ENCODE measurements at places on chromosomes 5 and 9.

GRCh38 chr9:120750421-120750820, 36.2 kb upstream of the MEGF9 start:
- DNase-seq, result no peak

GRCh38 chr5:139863855-139864558, 68.4 kb downstream of the PSD2 start:
- peak; percentile 56 for DNase-seq

- no peak for DNase-seq
Measured at GRCh38 chr9:74333384-74334032, 163.6 kb upstream of the RORB start.

DNA sequence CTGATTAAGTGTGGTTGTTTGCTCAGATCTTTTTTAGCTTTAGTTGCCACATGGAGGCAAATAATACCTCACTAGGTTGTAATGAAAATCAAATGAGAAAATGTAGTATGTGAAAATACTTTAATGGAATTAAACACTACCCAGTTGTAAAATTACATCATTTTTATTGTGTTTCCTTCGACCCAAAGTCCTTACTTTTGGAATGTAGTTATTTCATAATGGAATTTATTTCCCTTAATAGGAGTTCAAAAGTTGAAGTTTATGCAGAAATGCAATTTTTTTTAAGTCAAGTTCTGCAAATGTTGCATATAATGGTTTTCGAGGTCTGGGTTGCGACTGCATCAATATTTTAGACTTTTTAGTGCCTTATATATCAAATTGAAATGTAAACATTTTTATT, 31.0 kb downstream of the TNPO1 start:
- DNase-seq, result no peak

- no peak for DNase-seq
Measured at GRCh38 chr9:98504298-98505282, 204.1 kb downstream of the GABBR2 start.

DNA sequence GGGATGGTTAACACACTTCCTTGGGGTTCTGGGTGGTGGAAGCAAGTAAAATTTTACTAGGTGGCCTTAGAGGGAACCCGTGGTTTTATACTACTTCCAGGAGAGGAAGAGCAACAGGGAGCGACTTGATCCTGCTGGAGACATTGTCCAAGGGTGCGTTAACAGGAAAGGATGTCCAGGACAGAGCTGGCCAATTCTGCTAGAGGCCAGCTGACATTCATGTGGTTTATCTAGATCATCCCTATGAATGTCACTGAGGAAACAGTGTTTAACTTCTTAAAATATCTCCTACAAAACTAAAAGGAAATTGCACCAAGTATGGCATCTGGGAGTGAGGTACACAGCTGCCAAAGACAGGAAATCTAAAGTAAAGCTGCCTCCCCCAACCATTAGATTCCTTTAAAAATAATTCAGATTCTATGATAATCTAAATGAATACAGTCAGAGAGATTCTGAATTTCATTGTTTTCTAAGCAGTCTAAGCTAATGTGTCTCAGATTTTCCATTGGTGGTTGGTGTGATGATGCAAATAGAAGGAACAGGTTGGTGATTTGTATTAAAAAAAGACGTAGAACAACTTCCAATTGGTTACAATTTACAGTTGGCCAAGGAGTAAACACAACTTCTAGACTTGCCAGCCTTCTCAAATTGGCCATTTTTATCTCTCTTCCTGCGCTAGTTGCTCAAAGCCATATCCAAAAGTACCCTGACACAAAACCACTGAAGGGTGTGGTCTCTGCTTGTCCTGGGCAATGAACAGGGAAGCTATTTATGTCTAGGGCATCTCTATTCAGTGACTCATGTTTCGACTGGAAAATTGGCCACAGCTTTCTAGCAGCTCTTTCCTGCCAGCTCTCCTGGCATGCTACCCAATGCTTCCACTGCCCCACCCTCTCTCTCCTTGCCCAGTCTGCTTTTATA, 574.7 kb upstream of the MEF2C start:
- no peak for DNase-seq

- DNase-seq, result no peak
Measured at GRCh38 chr9:100379862-100380261, 27.1 kb upstream of the TEX10 start.

- DNase-seq, result no peak
Measured at GRCh38 chr9:18837402-18837801, 195.6 kb downstream of the SAXO1 start.

DNA sequence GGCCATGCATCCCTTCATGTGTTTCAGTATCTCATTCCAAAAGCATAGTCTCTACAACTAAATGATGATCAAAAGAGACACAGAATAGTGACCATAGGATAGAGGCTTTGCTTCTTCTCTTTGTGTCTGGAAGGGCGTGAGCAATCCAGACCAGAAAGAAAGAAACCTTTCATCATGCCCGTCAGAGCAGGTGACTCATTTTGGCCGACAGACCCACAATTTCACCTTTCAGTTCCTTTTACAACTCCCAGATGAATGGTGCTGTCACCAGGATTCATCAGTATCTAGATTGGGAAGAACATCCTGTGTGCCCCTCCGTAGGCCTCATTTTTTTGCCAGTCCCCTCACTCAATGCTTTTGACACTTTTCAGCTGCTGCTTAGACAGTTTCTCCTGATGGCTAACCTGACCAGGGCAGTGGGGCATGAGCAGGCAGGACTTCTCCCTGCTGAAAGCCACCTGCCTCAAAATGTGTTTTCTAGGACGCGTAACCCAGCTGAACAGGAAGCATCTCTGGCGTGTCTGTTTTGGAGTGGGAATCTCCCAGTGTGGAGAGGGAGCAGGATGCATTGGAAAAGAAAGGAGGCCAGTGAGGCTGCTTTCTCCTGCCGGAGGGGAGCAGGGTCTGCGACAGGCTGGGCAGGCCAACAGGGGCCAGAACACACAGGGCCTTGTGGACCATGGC, 21.2 kb downstream of the ABLIM3 start:
- no peak for DNase-seq

- no peak for DNase-seq
Measured at GRCh38 chr9:101117161-101117560, 88.6 kb downstream of the PLPPR1 start.

- DNase-seq, result no peak
Measured at GRCh38 chr5:143509758-143510221, 106.3 kb upstream of the NR3C1 start.

DNA sequence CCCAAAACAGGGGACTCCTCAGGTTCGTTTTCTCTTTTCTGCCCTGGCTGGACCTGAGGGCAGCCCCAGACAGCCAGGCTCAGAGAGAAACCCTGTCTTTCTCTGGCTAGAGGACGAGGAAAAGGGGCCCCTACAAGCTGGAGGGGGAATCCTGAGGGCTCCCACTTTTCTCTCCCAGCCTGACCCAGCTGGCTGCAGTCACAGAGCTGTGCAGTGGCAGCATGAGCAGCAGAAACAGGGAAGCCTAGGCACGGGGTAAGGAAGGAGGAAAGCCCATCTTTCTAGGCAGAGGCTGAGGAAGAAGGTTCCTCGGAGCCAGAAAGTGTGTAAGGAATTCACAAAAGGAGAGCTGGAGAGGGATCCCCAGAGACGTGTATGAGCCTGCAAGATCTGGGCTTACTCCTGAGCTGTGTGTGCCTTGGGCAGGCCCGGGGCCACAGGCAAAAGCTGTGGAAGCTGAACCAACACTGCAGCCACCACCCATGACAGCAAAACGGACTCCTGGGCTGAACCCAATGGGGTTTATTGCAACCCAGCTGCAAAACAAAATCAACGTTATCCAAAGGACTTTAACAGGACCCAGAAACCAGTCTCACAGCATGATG, 16.2 kb downstream of the CAMSAP1 start:
- no peak for DNase-seq

DNA sequence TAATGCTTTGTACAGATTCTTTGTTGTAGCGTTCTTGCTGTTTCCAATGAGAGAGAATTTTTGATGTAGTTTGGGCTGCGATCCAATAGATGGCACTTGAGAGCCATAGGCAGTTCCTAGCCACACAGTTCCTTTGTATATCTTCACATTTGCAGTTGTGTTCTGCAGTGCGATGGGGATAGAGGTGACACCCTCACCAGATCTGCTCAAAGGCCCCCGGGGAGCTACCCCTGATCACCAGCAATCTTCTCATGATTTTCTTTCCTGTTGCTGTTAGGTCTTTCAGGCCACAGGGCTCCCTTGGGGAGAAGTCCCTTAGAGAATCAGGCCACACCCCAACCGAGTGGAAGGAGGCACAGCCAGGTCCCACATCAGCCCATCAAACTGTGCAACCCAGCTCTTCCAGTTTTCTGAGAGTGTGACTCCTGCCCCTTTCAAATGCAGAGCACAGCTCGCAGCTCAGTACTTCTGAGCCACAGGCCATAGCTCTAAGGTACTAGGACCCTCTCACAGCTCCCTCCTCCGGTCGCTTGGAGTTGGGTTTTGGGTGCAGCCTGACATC, 353.7 kb downstream of the SLCO4C1 start:
- peak; percentile 1 for DNase-seq

- no peak for DNase-seq
Measured at GRCh38 chr5:142353071-142353472, 28.3 kb upstream of the SPRY4 start.

- no peak for DNase-seq
Measured at GRCh38 chr5:148523139-148523538, 131.2 kb downstream of the HTR4 start.

DNA sequence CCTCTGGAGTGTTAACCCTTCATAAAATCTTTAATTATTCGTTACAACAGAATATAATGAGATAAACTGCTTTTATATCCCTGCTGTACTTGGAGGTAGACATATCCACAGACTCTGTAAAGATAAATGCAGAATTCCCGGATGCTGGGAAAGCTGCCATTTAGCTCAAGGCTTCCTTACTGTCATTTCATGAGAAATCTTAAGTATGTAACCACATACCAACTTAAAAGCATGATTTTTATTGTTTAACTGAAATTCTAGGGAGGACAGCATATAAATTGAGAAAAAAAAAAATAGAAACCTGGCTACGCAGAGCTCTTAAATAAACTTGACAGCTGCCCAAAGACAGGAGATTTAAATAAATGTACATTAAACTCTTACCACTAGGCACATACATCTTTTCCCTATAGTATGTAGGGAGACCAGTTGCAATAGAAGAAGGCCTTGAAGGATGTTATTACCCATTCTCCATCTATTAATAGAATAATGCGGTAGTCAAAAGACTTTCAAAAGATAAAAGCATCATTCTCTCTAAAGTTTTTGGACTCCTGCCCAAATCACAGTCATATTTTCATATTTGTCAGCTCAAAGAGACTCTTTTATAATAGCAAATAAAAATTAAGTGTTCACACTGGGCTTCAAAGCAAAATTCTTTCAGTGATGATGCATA, 373.8 kb downstream of the NDUFS4 start:
- no peak for DNase-seq

DNA sequence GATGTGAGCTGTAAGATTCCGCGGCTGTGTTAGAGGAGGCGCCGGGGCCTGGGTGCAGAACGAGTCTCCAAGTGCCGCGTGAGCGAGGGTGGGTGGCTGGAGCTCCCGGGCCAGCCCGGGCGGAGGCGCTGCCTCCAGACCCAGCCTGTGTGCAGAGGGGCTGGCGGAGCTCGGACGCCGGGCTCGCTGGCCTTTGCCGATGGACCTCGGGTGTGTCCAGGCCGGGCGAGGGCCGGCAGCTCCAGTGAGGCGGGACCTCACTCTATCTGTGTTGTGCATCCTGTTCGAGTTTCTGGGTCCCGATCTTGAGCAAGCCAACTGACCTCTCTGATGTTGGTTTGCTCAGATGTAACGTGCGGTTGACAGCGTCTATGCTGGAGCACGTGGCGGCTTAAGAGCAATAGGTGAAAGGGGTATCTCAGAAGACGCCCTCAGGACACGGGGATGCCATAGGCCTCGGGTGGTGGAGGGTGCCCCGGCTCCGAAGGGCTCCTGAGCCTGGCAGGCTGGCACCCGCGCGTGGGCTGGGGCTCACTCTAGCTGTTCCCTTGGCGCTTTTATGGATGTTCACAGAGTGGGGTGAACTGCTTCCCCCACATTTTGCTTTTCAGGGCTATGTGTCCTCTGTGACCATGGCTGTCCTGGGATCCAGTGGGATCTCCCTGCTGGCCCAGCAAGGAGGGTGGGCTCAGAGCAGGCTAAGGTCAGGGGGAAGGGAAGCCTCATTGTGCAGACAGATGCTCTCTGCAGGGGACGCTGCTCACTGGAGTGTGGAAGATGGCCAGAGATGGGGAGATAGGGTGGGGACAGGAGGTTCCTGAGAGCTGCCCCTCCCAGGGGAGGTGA, 69.8 kb downstream of the MRPL36 start:
- DNase-seq, result no peak

DNA sequence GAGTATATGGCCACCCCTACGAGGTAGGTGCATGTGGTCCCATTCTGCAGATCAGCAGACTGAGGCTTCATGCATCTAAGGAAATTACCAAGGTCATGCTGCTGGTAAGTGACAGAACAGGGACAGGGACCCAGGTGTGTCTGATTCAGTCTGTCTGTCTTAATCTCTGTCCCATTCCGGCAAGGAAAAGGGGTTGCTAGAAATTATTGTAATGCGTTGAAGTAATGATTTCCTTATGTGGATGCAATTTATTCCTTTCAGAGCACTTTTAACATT, 76.8 kb downstream of the AMBP start:
- no peak for DNase-seq

- DNase-seq, result no peak
Measured at GRCh38 chr9:17609312-17610005, 30.6 kb downstream of the SH3GL2 start.

DNA sequence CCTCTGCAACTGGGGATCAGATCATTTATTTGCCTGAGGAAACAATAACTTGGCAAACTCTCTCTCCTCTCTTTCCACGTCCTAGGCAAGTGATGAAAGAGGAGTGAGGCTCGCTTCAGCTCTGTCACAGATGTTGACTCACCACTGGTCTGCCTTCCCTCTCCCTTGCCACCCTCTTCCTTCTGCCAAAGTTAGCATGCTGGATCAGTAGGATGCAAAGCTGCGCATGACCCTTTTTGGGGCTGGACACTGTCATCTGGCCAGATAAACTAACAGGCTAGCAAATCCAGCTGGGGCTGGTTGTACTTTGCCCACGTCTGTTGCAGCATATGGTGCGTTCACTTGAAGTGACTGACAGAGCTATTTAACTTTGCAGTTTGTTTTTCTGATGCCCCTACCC, 36.2 kb upstream of the SMARCA2 start:
- no peak for DNase-seq

DNA sequence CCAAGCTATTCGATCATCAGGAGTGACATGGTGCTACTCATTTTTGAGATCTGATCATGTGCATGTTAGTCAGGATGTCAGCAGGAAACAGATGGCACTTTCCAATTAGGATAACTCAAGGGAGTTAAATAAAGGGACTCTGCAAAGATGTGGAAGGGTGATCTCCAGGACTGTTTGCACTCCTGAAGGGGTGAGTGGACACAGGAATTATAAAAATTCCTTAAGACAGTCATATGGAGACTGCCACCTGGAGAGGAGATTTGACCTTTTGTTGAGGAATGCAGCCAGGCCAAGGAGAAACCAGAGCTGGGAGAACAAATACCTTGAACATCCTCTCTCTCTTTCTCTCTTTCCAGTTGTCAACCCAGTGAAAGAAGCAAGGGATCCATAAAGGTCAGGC, 189.1 kb downstream of the GABRG2 start:
- DNase-seq, result no peak

DNA sequence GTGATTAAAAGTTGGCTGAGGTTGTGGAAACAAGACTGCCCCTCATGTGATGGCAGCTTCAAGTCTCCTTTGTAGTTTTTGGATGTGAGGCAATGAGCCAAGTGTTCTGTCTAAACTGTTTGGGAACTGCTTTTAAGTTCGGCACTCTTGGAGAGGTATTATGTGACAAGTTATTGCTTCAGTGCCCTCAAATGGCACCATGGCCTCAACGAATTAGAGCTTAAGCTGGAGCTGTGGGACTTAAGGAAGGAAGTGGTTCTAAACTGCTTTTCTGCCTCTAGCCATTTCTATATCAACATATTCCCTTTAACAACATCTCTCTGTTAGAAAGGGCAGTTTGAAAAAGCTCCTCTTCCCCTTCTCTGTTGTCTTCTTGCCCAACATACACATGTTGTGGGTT, 227.7 kb downstream of the RFK start:
- DNase-seq, result no peak

All from immature natural killer cell (primary cell).